ENCODE measurements at places on chromosomes 5 and 9.

- DNase-seq = no peak
Measured at GRCh38 chr9:94906181-94906580, 179.7 kb downstream of the AOPEP start.

- DNase-seq = no peak
Measured at GRCh38 chr5:176131771-176132170, 106.5 kb upstream of the SIMC1 start.

DNA sequence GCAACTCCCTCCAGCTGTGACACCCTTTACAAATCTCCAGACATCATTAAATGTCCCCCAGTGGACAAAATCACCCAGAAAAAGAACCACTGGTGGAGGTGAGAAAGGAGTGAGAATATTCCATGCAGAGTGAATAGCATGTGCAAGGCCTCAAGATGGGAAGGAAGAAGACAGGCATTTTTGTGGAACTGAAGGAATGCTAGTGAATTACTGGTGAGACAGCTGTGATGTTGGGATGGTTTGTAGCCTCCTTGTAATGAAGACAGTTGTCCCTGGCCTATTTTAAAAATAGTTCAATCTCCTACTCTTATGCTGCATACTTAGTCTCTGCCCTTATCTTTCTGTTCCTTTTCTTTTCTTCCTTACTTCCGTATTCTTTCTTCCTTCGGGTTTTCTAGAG, 124.9 kb upstream of the RPS23 start:
- no peak for DNase-seq

GRCh38 chr9:135355521-135356011, 124.0 kb upstream of the PPP1R26 start:
- DNase-seq = no peak
